Chondrocyte (in vitro differentiated cells): ENCODE measurements at places on chromosomes 1 and 21. TPM values are rescaled to one million over a fixed set of nuclear protein-coding genes. Genes with fewer than 3 reads are reported as not detected.
A peak's percentile ranks its signal among the peaks of the same experiment; 100 is the strongest.

NIPAL3 gene
- 27.1 to 35.3 TPM (median 29.3 TPM) in 3 replicates for total RNA-seq

RAB3B gene
- total RNA-seq: 15.3 to 33.9 TPM (median 32.8 TPM) in 3 replicates

RNF186 gene
- total RNA-seq: not detected in 3 replicates

A3GALT2 gene
- total RNA-seq: 0.27 TPM in 1 of 3 replicates, not detected in the others

MSH4 gene
- total RNA-seq: 0.20 to 0.48 TPM in 2 of 3 replicates, not detected in the other

GRCh38 chr1:223712850-223713474, 623 bp downstream of the CAPN2 start:
- peak overlapping the region; percentile 93 for H3K27ac ChIP-seq
- peaks cover 85% of the 10 kb centered on the region for H3K4me1 ChIP-seq
- H3K27me3 ChIP-seq: no peaks in the 10 kb centered on the region

DNA sequence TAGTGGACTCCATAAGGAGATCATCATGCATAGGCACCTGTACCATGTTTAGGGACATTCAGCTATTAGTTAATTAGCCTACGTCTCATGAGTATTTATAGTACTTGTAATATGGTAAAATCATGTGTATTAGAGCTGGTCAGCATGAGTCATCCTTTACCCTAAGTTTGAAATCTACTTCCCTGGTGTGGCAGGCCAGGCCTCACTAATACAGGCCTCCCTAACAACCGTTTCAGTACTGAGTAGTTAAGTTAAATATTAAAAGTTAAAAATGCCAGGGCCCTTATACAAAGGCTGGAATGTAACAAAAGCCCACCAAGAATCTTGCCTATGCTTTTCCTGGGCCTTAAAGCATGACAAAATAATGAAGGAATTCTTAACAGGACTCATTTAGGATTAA, 356.3 kb upstream of the DPYD start:
- no peak for DNase-seq
- H3K36me3 ChIP-seq: no peaks in the 10 kb centered on the region
- no peaks in the 10 kb centered on the region for H3K27me3 ChIP-seq
- peaks cover 13% of the 10 kb centered on the region for H3K4me1 ChIP-seq

- DNase-seq: no peak
- H3K27me3 ChIP-seq: no peaks in the 10 kb centered on the region
- peaks cover 81% of the 10 kb centered on the region for H3K4me1 ChIP-seq
These were observed 97.8 kb upstream of the IPO9 start for GRCh38 chr1:201731142-201731541.

DNA sequence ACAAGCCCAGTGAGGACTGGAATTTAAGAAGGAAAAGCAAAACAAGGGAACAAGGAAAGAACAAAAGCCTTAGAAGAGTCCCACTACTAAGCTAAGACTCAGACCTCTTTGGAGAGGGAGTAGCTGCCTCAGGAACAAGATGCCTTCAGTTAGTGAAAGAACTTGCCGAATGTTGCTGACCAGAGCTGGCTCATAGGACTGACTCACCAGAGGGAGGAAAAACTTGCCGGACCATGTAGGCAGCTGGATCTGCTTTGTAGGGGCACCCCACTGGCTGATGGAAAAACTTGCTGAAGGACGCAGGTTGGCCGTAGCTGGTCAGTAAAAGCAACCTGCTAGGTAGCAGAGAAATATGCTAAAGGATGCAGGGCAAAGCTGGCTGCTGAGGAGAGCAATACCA, 15.3 kb upstream of the ZSWIM5 start:
- no peak for DNase-seq
- peaks cover 12% of the 10 kb centered on the region for H3K27me3 ChIP-seq
- no peak overlapping the region for H3K27ac ChIP-seq
- H3K4me1 ChIP-seq: no peaks in the 10 kb centered on the region
- no peaks in the 10 kb centered on the region for H3K36me3 ChIP-seq

GRCh38 chr1:169794530-169795416, at the start of gene METTL18:
Gene METTL18 (minus strand): TSS chr1:169794907. CDS start chr1:169793695, 1,212 bp downstream.
- H3K27ac ChIP-seq: peak within 1 kb of the TSS; percentile 95
- H3K27me3 ChIP-seq: no peaks in the 10 kb centered on the region
- H3K36me3 ChIP-seq: peaks cover 7% of the 10 kb centered on the region
- DNase-seq: peak; percentile 93

DNA sequence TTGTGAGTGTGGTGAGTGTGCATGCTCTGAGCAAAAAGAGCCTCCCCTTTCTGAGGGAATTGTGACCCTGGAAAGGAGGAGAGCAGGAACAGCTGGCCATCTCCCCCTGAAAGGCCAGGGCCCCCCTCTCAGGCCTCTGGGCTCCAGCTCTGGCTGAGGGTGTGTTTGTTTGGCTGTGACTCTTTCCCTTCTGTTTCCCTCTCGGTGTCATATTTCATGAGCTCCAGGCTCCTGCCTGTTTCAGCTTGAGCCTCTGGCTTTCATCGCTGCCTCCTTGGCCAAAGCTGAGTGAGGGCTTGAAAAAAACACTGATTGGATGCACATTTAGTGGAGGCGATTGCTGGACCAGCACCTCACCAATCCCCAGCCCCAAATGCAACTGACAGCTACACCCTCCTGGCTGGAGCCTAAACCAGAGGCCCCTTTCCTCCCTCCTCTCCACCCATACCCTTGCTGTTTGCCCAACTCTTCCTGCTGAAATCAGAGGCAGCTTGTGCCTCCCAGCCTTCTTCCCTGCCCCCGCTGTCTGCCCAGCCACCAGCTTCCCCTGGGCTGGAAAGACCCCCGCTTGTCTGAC, 64.1 kb downstream of the DDR2 start:
- peaks cover 44% of the 10 kb centered on the region for H3K4me1 ChIP-seq
- DNase-seq: no peak
- peak overlapping the region; percentile 87 for H3K27ac ChIP-seq
- peak overlapping the region; percentile 23 for H3K4me3 ChIP-seq
- no peaks in the 10 kb centered on the region for H3K36me3 ChIP-seq

DNA sequence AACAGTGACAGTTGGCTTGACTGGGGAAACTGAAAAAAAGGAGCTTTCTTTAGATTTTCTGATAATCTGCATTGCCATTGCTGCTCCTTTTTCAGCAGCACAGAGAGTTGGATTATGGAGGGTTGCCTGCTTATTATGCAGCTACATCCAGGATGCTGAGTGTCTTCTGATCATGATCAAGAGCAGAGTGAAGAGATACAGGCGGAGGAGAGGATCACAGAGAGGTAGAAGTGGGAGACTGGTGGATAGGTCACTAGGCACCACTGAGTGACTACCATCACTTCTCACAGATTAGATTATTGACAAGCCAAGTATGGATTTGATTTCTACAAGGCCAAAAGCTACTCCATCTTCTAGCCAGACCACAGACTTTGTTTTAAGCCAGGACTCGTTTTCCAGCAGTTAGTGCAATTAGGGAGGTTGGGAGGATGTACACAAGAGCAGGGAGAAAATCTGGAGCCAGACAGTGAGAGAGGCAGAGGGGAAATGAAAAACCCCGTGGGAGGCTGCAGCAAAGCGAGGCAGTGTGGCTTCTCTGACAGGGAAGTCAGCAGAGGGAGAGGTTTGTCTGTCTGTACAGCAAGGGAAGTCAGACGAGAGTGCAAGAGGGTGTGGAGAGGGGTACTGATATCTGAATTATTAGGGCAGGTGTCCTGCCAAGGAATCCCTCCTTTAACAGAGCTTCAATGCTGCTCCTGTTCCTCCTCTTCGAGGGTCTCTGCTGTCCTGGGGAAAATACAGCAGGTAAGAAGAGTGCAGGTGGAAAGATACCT, at the start of gene CD1E:
CD1E (plus strand) TSS at position 592 of the 773 bp plus-strand sequence; CDS start at position 687, 95 bp downstream.
- H3K4me3 ChIP-seq: no peak within 1 kb of the TSS
- DNase-seq: no peak
- no peak within 1 kb of the TSS for H3K27ac ChIP-seq
- H3K36me3 ChIP-seq: no peaks in the 10 kb centered on the region
- no peaks in the 10 kb centered on the region for H3K4me1 ChIP-seq

DNA sequence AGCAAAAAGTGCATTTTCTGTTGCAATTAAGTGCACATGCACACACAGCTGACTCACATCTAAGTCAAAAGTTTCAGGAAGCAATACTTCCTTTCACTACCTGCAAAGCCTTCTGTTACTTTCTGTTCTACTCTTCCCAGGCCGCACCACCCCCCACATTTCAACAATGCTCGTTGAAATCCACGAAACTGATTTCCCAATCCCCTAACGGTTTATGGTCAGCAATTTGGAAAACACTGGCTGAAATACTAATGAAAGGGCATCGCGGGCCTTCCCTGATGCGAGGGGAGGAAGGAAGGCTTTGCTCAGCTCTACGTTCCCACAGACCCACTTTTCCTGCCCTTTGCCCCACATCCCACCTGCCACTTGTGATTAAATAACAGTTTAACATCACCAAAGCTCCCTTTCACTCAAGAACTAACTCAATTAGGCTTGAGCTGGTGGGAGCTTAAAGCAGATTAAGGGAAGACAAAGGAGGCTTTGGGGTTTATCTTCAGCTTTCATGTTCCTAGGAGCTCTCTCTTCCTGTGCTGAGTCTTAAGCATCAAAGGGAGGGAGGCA, 243.2 kb upstream of the RAB4A start:
- no peaks in the 10 kb centered on the region for H3K36me3 ChIP-seq
- peaks cover 19% of the 10 kb centered on the region for H3K4me1 ChIP-seq
- no peak overlapping the region for H3K4me3 ChIP-seq
- DNase-seq: no peak
